ENCODE measurements at places on chromosomes 16 and 17.
A peak's percentile ranks its signal among the peaks of the same experiment; 100 is the strongest.

DNA sequence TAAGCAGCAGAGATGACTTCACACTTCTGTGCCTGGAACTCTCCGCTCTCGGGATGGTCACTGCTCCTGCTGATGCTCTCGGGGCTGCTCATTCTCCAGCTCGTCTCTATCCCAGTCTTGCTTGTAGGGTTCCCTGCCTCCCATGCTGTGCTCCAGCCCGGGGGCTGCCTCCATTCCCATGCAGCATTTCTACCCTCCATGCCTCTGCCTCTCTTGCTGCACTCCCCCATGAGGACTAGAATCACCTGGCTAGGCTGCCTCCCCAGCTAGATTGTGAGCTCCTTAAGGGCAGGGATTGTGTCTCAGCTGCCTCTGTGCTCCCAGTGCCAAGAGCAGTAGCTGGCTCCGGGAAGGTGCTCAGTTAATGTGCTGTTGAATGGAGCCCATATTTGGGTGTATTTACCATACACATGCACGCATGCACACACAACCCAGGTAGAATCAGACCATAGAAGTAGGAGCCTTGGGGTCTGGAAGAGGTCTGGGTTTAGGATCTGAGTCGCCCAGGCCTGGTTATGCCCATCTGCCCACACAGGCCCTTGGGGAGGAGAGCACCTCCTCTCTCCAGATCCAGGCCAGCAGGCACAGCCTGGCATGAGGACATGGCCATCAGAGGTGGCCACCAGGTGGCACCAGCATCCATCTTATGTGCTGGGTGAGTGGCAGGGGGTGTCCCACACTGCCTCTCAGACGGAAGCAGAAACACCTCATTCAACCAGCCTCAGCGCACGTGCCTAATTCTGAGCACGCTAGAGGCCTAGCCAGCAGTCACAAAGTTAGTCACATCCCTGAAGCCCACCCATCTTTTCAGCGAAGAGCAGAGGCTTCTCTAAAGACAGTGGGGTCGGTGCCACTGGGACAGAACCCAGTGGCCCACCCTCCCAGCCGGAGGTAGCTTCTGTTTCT is 9.3 kb downstream of the GIT1 start:
- DNase-seq, result peak; percentile 97

DNA sequence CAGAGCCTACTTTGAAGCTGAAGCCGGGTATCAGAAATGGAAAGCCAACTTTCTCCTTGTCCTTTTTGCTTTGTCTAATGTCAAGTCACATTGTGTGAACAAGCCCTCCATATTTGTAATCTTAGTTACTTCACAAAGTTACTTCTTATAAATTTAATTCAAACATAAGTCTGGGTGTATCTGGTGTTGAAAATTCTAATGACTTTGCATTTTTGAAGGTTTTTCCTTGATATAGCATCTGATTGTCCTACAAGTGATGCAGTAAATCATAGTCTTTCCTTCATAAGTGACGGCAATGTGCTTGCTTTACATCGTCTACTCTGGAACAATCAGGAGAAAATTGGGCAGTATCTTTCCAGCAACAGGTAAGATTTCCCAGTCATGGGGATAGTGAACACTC is 36.9 kb downstream of the OMG start:
- no peak for DNase-seq

- no peak for DNase-seq
These were observed 21.4 kb downstream of the TNFRSF13B start for GRCh38 chr17:16950488-16950887.

DNA sequence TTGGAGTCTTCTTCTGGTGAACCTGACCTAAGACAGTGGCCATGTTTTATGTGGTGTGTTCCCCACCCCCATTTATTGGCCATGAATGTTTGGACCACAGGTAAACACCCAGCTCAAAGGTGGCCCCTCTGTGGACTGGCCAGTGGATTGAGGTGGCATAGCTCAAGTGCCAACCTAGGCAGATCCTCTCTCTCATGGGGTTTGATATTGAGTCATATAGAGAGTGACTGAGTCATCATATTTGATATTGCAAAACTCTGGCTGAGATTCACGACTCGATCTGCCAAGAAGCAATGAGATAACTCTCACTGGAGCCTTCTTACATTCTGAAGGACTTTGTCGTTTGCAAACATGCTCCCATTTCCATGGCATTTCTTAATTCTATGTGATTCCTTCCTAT is 10.5 kb upstream of the TEKT3 start:
- no peak for DNase-seq

GRCh38 chr16:2990891-2991290 is 10.6 kb upstream of the PKMYT1 start:
- DNase-seq, result no peak

DNA sequence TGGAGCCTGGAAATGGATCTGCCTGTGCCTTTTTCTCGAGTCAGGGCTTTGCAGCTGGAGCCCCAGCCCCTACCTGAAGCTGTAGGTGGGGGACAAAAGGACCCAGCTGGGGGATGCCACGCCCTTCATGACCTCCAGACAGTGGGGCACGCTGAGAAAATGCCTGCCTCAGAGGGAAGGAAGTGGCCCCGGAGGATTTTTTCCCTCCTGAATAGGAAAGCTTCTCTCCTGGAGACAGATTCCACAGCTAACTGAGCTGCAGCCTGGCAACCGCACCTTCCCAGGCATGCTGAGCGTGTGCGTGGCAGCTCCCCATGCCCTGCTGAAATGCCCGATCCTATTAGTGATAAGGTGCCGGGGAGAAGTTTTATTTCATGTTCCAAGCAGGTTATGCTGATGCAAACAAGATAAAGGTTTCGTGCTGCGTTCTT is 58.0 kb downstream of the AIPL1 start:
- no peak for DNase-seq

GRCh38 chr16:825341-826061 is 25.0 kb upstream of the GNG13 start:
- DNase-seq, result no peak

DNA sequence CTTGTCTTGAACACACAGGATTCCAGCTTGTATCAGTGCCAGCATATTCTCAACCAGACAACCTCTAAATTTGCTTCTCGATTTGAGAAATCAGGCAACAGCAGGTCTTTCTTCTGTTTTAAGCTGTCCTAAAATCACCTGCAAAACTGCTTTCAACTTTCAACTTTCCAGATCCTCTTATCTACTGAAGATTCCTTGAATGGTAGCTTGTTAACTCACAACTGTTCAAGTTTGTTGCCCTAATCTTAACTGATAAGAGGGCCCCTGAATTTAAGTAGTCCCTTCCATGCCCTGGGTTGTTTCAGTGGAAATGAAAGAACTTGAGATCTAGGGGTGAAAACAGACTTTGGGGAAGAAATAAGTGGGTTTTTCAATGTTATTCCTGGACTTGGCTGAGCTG is 57.2 kb downstream of the CHD9 start:
- no peak for DNase-seq

DNA sequence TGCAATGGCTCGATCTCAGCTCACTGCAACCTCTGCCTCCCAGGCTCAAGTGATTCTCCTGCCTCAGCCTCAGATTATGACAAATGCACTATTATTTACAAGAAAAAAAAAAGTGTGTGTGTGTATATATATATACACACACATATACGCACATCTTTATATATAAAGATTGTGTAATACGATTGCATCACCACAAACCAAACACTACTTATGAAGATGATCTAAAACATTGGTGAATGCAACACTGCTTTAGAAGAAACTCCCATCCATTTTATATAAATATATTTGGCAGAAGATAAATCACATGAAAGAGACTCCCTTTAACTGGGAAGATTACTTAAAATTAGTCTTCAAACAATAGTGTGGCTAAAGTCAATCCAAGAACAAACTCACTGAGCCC is 96.7 kb downstream of the SYCE1L start:
- no peak for DNase-seq
